ENCODE measurements at places on chromosomes 12 and 14.

DNA sequence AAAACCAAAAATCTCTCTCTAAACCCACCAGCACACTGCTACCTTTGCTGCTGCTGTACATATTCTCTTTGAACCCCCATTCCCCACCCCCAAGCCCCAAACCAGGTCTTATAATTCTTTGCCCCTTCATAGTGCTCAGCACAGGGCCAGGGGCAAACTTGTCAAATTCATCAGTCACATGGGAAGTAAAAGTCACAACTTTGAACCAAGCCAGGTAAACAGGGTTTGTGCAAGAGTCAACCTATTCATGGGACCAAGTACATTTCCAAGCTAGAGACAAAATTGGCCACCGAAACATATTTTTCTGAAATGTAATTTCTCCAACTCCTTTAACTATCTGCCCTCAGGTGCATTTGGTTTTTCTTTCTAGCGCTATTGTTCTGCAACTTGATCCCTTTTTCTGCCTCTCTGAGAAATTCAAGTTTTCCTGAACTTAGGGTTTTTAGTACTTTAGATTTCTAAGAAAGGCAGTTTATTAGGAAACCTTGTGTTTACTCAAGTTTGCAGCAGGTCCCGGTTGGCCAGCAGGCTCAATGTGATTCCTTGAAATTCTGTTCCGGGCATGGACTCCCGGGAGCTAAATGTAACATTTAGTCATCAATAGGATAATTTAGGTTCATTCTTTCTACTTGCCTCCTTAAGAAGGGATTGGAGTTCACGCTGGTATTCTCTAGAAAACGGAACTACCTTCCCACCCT is 230.5 kb downstream of the EFCAB11 start:
- no peak for DNase-seq

GRCh38 chr12:121725423-121725822 is 12.9 kb downstream of the TMEM120B start:
- no peak for DNase-seq

DNA sequence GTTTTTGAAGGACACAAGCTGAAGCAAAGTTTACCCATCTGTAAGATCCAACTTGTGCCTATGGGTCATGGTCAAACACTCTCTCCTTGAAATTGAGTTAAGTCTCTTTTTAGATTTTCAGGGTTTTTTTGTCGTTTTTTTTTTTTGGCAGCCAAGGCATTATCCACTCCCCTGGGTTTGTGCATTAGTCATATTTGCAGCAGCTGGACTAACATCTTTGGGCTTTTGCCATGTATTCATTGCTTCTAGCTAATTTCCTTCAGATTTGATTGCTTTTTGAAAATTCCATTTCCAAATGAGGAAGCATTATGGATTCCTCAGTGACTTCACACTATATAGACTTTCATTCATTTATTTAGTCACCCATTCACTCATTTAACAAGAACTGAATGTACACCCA is 80.3 kb upstream of the SRRM4 start:
- DNase-seq, result no peak

DNA sequence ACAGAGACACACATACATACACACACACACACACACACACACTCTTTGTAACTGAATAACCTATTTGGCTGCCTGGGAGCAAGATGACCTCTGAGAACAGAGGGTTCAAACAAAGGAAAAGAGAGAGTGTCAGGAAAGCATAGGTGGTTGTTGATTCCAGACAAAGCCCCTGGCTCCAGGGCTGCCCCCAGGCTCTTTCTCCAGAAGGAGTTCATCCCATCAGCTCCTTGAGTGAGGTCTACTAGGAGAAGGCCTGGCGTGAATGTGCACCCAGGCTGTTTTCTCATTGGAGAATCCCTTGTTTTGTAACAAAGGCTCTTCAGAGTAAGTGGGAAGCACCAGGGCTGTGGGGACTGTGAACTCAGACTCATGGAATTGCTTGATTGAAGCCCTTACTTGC is 151.9 kb downstream of the EMP1 start:
- no peak for DNase-seq

GRCh38 chr12:40261937-40262336 is 37.1 kb downstream of the LRRK2 start:
- no peak for DNase-seq

DNA sequence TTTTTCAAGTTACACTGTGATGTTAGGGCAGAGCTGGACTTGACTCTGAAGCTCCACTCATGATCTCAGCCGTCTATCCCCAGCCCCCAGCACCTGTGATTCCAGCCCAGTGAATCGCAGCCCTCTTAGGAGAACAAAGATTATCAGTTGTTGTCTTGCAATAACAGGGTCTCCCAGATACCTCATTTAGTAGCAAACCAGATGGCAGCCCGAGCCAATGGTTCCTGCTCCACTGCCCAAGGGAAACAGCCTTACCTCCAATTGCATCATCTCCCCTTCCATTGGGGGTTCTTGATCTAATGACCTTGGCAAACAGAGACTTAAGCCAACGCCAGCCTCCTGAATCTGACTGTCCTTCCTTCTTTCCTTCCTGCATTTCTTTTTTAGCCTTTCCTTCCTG is 371.2 kb downstream of the BCL11B start:
- DNase-seq, result no peak

DNA sequence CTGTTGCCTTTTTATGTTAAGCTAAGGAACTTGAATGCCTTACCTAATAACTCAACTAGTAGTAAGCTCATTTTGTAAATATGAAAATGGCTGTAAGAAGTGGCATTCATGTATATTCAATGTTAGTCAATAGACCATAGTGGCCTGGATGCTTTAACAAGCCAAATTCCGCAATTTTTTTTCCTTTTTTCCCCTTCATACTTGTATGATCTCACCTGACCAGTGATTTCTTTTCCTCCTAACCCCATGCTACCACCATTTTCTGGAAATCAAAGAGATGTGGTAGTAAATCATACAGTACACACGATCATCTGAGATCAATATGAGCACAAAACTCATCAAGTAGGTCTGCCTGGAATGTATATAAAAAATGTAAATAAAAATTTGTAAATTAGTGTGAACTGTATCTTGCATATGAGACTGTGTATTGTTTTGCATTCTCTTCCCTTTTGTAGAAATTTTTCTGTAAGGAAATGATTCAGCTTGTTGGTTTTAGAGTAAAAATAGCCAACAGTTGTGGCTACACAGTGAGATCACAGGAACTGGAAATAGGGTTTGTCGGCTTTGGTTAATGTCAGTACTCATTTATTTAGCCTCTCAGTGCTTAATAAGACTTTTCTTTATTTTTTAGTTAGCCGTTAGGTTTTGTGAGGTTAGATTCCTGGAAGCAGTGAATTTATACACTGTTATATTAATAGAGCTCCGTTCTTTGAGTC is 62.5 kb downstream of the ETNK1 start:
- no peak for DNase-seq

DNA sequence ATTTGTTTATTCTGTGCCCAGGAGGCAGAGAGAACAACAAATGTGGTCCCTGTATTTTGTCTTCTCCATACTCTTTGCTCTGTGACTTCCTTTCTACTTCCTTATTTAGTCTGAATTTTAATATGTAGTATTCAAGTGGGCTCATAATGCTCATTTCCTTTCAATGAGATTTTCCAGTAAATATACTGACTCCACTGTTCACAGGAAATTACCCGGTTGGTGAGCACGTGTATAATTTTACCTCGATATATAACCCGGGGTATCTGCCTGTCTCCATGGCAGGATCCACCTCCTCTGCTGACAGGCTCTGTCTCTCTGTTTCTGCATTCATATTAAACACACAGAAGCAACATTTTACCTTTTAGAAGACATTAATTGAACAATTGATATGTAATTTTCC is 166.0 kb downstream of the SLC38A4 start:
- no peak for DNase-seq

- DNase-seq, result no peak
These were observed 160.4 kb downstream of the TTC7B start for GRCh38 chr14:90655829-90656228.

- DNase-seq, result no peak
These were observed 328.2 kb downstream of the CACNA1C start for GRCh38 chr12:2380946-2381345.

GRCh38 chr12:76552343-76552938 is 7.1 kb downstream of the OSBPL8 start:
- no peak for DNase-seq

- DNase-seq, result no peak
These were observed 38.7 kb upstream of the SYCP3 start for GRCh38 chr12:101777978-101778377.

- no peak for DNase-seq
These were observed at the start of gene LGR5 for GRCh38 chr12:71439613-71440344. Gene LGR5 (plus strand): TSS chr12:71439798. CDS start chr12:71440081, 283 bp downstream.

DNA sequence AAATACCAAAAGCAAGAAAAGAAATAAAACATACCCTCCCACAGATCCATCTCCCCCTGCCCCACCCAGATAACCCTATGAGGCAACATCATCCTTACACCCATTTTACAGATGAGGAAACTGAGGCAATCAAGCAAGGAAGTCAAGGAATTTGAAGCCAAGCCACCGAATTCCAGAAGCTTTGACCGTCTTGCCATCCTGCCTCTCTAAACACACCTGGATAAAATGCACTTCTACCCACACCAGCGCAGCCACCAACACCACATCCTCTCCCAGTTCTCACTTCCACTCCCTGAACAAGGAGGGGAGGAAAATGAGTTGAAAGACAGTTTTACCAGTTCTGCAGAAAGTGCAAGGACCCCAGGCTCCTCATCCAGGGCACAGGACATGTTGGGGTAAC is 13.6 kb downstream of the CMKLR1 start:
- no peak for DNase-seq

DNA sequence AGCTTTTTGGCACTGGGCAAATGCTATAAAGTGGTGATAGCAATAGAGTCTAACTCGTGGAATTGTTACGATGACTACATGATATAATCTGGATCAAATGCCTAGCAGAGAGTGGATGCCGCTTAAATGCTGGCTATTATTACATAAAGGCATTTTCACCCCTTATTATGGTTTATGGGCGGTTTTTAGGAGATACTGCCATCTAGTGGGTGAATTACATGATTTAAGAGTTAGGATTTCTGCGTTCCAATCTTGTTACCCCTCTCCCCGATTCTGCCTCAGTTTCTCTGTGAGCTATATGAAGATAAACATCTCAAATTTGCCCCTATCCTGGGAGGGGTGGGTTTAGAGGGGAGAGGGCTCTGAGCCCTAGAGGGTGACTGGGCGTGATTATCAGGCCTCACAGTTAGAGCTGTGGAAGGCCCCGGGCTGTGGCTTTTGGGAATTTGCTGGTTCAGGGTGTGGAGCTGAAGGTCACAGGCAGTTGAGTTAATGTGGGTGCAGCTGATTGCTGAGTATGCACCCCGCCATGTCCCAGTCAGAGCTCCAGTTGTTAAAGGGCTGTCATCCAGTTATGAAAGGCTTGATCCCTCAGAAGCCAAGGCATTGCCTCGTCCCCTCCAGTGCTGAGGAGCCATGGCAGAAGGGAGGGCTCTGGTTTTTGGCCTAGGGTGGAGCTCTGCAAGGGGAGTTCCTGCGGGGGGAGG is 14.4 kb downstream of the CLSTN3 start:
- DNase-seq, result no peak

- DNase-seq, result no peak
These were observed 313.2 kb downstream of the PCNX1 start for GRCh38 chr14:71220462-71220861.
